NCI-H1694 (cell line): ENCODE measurements at places on chromosomes 16 and 17.

DNA sequence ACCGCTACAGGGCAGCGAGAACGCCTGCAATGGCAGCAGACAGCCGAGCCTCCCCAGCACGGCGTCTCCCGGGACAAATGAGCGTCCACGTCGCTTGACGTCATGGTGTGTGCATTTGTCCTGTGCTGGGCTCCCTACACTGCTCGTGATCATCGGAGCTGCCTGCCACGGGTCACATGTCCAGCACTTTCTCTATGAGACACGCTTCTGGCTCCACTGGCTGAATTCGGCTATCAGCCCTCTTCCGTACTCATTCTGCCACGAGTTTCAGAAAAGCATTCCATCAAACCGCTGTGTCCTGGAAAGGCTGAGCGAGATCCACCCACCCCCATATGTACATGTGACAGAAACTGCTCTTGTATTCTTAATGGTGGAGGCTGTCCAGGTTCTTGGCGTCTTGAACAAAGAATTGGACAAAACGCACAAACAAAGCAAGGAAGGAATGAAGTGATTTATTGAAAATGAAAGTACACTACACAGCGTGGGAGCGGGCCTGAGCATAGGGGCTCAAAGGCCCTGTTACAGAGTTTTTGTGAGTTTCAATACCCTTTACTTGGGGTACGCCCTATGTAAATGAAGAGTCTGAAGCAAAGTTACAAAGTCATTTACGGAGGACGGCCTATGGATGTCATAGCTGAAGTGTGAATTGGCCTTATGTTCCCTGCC is 28.5 kb upstream of the SHCBP1 start:
- DNase-seq: no peak

- DNase-seq: no peak
Observed at GRCh38 chr17:21463779-21464407, 87.7 kb downstream of the KCNJ12 start.

GRCh38 chr17:55663400-55663799 is 59.3 kb downstream of the TMEM100 start:
- no peak for DNase-seq

DNA sequence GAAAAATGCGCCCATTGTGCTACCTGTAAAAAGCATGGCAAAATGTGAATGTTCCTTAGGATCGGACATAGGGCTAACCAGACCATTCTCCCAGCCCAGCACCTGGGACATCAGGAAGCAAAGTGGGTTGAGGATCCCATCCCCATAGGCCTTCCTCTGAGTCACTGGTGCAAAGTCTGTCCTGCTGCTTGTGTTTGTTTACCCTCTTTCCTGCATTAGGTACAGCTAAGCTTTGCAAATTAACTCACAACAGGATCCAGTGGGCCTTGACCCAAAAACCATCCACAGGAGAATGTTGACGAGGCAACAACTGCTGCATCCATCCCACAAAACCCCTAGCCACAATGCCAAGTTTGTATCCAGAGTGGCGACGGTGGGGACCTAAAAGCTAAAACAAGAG is 106.2 kb downstream of the GRIN2A start:
- DNase-seq: no peak

DNA sequence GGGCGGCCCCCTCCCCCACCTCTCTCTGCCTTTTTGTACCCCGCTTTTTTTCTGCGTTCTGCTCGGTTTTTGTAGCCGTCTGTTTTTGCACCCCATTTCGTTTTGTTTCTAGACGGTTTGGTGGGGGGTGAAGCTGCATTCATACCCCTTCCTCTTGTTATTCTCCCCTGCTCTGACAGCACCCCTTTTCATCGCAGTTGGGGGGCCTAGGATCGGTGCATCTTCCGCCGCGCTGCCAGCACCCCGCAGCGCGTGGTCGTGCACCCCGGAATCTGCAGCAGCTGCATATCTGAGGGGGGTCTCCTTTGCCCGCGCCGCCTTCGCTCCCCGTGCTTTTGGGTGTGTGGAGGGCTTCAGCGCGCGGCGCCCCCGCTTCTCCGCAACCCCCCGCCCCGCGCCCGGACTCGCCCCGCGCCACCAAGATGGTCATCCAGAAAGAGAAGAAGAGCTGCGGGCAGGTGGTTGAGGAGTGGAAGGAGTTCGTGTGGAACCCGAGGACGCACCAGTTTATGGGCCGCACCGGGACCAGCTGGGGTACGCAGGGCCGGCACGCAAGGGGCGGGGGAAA is 455 bp downstream of the ATP1B2 start:
- no peak for DNase-seq

DNA sequence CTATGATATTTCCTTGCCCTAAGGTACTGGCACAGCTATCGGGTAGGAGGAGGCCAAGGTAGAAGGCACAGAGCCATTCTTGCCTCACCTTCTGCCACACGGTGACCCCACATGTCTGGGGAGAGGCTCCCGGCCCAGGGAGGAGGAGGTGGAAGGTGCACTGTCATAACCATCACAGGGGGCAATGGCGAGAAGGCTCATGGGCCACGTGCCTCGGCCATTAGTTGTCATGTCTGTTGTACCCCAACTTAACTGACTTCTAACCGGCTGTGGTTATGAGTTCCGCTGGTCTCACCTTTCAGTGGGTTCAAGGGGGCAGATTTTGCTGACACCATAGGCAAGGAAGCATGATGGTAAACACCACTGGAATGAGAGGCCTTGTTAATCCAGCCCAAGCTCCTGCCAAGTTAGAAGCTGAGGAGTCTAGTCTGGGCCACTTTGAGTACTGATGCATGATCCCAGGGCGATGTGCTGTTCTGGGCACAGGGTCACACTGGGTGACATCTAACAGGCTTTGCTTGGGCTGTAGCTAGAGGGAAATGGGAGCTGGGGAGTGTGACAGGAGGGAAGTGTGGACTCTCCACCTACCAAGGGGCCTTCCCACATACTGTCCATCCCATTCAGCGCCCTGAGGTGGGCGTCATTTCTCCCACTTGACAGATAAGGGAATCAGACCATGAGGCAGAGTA is 39.6 kb downstream of the HLF start:
- no peak for DNase-seq

GRCh38 chr17:32723310-32723955 is 153.5 kb downstream of the MYO1D start:
- no peak for DNase-seq

DNA sequence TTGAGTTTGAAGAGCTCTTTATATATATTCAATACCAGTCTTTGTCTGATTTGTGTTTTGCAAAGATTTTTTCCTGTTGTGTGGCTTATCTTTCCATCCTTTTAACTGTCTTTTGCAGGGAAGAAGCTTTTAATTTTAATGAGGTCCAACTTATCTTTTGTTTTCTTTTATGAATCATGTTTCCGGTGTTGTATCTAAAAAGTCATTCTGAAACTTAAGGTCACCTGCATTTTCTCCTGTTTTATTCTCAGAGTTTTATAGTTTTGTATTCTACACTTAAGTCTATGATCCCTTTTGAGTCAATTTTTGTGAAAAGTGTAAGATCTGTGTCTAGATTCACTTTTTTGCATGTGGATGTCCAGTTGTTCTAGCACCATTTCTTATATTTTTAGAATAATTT is 24.6 kb upstream of the COX10 start:
- DNase-seq: no peak

DNA sequence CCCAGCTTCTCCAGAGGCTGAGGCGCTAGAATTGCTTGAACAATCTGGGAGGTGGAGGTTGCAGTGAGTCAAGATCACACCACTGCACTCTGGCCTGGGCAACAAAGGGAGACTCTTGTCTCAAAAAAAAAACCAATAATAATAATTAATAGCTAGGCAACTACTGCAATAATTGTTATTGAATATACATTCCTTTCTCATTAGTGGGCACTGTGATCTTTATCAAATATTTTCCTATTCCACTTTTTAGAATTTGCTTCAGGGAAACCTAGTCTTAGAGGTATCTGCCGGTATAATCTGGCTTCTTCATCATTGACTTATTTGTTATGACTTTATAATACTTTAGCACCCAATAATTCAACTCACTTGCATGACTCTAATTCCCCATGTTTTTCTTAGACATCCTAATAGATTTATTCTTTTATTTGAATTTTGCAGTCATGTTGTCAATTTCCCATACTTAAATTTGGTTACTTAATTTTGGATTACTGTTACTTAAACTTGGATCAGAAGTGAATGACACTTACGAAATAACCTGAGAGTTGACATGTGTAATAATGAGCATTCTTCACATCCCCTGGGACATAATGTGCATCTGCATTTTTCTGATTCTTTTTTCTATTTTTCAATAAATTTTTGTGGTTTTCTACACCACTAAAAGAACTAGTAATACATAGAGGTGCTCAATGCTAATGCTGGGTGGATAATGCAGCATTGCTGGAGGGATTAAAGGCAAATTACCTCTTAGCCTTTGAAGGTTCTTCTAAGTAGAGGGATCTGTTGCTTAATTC is 25.0 kb upstream of the KCNJ16 start:
- no peak for DNase-seq

GRCh38 chr17:50533720-50534148 is 1.2 kb downstream of the EPN3 start:
- DNase-seq: no peak

DNA sequence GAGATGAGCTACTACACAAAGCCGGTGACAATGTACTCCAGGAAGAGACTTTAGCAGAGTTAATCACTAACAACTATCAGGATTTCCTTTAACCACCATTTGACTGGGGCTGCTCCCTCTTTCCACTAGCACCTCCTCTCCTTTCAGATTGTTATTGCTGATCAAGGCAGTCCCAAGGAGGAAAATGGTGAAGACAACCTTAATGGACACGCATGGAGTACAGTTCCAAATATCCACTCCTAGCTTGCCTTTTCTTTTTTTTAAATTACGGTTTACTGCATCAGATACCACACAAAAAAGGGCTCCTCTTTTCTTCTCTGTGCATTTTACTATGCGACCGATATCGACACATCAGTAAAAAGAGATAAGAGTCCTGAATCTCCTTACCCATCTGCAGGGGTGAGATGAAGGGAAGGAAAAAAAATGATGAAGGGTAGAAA is 30.9 kb downstream of the FAM222B start:
- no peak for DNase-seq

- DNase-seq: no peak
Observed at GRCh38 chr16:15672514-15673167, 22.6 kb downstream of the NDE1 start.

GRCh38 chr16:35752012-35752772 is 2292.8 kb downstream of the TP53TG3F start:
- DNase-seq: no peak
